Stimulated activated CD8-positive, alpha-beta memory T cell treated with anti-CD3 and anti-CD28 coated beads, Interleukin-15, amount 100 ng/mL, for 4 hours (primary cell): ENCODE measurements at places on chromosomes 12 and 14.
A peak's percentile ranks its signal among the peaks of the same experiment; 100 is the strongest.

DNA sequence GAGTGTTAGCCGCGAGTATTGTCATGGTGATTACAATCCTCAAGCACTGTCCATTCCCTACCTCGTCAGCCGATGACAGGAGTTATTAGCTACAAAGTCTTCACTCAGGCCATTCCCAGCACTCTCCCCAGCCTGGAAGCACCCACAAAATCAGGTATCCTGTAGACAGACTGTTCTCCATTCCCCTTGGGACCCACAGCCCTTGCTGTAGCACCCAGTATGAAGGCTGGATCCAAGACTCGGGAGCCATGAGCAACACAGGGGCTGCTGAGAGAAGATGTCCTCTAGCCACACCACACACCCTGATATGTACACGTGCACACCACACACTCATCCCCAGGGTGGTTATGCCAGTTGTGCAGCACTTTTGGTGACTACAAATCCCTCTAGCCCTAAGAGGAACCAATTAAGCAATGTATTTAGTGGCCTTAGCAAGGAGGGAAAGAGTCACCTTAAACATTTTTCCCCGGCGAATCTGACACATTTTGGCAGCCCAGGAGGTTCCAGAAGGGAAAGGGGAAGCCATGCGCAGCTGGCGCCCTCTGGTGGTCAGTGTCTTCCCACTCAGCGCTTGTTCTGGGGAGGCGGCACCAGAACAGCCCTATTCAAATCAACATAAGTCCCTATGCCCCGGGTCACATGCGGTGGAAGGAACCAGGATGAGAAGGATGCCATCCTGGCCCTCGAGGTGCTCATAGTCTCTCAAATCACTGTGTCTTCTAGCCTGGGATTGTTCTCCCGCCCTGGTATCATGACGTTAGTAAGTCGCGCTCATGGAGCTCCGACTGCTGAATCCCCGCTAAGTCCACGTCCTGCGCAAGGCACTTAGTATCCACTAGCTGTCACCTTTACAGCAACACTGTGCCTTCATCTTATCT lies 96.9 kb downstream of the GCH1 start:
- peak; percentile 27 for DNase-seq

DNA sequence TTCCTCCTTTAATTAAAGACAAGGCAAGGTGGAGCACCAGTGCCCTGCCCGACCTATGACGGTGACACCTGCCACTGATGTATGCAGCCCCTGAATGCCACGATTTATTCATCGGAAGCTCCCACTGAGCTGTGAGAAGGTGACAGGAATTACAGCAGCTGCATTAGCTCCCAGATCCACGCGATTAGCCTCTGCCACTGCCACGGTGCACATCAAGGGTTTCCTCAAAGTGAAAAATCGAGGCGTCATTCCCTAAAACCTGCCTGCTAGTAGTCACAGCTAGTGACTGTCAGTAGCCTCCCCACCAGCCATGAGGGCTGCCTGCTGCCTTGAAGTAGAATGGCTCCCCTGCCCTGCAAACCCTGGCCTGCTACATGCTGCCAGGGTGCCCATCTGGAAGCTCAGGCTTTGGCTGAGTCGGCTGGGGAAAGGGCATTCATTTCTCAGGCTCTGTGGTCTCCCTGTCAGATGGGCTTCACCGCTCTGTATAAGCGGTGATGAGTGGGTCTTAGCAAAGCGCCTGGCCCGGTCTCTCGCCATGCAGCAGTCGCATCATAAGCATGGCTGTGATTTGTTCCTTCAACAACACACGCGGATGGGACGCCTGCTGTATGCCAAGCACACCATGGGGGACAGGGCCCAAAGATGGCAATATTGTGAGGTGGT lies 8.2 kb upstream of the BCL11B start:
- DNase-seq: no peak

DNA sequence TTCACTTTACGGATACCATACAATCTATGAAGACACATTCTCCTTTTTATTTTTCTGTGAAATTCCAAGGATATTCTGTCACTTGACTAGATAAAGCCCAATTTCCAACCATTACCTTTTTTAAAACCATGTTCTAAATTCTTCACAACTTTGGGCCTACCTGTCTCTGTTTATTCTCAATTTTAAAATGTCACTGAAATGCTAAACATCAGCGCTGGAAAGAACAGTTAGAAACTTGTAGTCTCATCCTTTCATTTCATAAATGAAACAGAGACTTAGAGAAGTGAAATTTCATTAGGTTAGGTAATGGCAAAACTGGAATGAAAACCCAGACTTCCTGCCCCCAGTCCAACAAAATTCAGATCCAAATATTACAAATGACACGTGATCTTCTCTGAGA lies 396.2 kb downstream of the CCDC91 start:
- no peak for DNase-seq

GRCh38 chr12:58727521-58727920 lies 192.8 kb downstream of the LRIG3 start:
- no peak for DNase-seq

- no peak for DNase-seq
Measured at GRCh38 chr12:67288561-67288960, 19.4 kb downstream of the CAND1 start.

GRCh38 chr12:49644620-49644994 lies 21.2 kb downstream of the PRPF40B start:
- DNase-seq: peak; percentile 72

DNA sequence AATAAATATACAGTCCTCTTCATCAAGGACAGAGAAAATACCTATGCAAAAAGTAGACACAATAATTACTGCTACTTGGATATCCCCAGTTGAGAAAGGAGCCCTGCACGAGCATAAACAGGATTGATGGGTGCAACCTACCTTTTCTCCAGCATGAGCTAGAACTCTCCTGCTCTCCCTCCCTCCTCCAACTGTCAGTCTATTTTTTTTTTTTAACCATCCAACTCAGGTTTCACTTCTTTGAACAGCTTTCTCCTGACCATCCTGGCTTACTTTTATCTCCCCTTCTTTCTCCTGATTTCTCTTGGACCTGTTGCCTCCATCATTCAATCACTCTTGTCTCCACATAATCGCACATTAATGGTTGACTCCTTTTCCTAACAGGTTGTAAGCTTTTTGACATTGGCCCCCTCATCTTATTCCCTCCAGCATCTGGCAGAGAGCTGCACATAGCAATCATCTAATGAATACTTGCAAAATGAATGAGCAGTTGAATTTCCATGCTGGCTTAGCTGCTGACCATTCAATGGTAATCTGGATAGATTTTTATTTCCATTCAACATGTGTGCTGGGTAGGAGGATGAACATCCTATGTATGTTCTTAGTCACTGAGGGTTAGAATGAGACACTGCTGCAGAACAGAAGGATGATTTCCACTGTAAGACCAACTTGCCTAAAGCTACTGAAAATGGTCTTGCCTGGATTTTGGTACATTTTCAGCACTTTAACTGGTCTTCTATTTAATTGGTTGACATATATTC lies 24.4 kb downstream of the MYBPC1 start:
- DNase-seq: no peak

- DNase-seq: no peak
Measured at GRCh38 chr12:30867415-30867814, 59.1 kb upstream of the TSPAN11 start.

DNA sequence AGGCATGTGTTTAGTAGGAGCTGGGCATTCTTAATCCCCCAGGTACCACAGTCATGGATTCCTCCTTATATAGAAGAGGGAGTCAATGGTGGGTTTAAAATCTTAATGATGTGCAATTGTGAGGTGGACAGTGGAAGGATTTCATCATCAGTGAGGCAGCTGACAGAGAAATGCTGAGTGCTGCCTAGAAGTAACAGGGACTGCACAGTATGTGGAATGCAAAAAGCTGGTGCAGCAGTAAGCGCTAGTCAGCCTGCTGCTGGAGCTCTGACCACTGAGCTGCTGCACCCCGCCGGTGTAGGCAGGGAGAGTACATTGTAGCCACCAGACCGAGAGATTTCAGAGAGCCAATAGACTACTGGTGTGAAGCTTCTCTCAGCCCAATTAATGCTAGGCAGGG lies 80.5 kb upstream of the DACT1 start:
- DNase-seq: no peak

- DNase-seq: no peak
Measured at GRCh38 chr14:61672796-61673195, 22.5 kb upstream of the HIF1A start.

GRCh38 chr12:92034858-92035401 lies 110.7 kb downstream of the BTG1 start:
- peak; percentile 8 for DNase-seq

DNA sequence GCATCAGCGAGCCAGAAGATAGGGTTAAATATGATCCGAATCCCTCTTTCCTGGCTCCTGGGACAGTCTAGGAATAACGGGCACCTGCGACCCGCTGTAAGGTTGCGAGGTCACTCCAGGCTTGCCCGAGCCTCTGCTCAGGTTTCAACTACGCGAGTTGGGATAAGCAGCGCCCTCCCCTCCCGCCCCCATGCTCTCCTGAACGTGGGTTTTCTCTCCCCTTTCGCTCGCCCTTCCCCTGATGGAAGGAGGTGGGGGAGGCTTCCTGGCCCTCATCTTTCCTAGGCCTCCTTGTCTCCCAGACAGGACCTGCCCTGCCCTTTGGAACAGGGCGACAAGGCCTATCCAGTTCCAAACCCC lies 753 bp upstream of the ATP5MC2 start:
- DNase-seq: no peak

DNA sequence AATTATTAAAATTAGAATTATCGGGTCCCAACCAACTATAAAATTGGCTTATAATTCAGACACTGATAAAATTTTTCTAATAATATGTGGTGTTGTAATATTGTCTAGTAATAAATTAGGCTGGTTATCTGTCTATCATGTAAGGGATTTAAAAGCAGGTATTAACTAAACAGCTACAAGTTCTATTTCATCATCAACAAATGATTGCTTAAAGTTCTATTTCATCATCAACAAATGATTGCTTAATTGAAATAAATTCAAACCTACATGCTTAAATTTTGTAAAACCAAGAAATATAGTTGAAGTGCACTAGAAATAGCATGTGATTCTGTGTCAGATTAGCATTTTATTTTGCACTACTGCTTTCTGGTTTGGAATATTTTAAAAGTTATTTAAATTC lies 34.1 kb downstream of the SLCO1A2 start:
- DNase-seq: no peak

DNA sequence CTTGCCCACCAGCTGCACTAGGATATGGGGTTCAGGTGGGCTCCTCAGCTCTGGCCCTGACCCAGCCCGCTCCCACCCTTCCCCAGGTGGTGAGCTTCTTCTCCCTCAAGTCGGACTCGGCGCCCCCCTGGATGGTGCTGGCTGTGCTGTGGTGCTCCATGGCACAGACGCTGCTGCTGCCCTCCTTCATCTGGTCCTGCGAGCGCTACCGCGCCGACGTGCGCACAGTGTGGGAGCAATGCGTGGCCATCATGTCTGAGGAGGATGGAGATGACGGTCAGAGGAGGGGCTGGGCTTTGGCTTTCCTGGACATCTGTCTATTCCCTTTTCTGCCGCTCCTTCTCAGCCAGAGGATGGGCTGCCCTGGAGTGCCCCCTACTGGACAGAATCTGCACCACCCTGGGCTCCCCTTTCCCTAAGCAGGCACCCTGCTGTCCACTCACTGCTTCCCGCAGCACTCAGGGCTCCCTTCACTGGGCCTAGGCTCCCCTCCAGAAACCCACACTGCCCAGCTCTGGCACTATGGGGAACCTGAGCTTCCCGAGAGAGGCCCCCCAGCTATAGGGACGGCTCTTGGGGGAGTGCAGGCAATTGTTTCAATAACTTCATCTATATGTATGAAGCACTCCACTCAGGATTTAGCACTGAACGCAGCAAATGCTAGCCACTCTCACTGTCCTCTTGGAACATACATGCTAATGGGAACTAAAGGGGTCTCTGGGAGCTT lies 2.6 kb upstream of the P3H3 start:
- DNase-seq: peak; percentile 40

DNA sequence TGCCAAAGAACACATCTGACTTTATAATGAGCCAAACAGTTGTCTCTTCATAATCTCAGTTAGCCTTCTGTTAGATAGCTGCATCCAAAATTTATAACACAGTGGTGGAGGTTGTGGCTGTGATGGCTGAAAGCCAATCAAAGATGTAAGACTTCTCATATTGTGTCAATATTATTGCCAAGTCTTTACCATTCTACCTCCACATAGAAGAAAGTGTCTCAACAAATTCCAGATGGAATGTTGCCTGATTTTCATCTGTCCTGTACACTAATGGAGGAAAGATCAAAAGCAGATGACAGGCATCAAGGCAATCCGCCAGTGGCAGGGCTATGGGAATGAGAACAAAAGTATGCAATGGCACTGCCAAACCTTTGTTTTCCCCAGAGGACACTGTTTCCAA lies 813.1 kb upstream of the NOVA1 start:
- no peak for DNase-seq

DNA sequence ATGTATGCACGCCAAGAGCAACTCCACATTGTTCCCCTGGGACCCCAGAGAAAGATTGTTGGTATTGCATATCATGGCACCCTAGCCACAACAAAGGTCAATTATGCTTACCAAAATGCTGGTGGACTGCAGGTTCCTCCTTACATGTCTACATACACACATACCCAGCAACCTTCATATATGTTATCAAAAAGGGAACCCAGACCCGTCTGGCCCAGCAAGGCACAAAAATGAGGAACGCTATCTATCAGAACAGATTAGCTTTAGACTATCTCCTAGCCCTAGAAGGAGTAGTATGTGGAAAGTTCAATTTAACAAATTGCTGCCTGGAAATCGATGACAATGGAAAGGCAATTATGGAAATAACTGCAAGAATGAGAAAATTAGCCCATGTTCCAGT lies 61.5 kb downstream of the DHRS2 start:
- DNase-seq: no peak

DNA sequence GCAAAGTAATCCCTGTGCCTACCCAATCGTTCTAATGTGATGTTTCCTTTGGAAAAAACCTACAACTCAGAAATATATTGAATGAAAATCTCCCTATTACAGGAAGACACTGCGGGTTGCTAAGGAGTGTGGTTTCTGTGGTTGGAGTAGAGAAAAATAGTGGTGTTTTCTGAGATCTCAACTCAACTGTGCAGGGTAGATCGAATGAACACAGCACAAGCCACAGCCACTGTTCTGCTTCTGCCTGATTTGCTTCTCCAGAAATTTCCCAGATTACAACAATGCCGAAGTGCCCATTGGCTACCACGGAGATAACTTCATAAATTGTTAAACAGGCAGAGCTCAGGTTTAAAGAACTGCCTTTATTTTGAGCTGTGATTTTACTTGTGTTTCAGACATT lies 480.4 kb downstream of the DIO2 start:
- DNase-seq: no peak

GRCh38 chr12:67790660-67791059 lies 142.1 kb downstream of the DYRK2 start:
- no peak for DNase-seq

GRCh38 chr12:118495296-118495695 lies 118.9 kb downstream of the SUDS3 start:
- DNase-seq: no peak
